Dermis microvascular lymphatic vessel endothelial cell (primary cell): ENCODE measurements at places on chromosomes 12 and 14. TPM values are rescaled to one million over a fixed set of nuclear protein-coding genes. Genes with fewer than 3 reads are reported as not detected.

DNA sequence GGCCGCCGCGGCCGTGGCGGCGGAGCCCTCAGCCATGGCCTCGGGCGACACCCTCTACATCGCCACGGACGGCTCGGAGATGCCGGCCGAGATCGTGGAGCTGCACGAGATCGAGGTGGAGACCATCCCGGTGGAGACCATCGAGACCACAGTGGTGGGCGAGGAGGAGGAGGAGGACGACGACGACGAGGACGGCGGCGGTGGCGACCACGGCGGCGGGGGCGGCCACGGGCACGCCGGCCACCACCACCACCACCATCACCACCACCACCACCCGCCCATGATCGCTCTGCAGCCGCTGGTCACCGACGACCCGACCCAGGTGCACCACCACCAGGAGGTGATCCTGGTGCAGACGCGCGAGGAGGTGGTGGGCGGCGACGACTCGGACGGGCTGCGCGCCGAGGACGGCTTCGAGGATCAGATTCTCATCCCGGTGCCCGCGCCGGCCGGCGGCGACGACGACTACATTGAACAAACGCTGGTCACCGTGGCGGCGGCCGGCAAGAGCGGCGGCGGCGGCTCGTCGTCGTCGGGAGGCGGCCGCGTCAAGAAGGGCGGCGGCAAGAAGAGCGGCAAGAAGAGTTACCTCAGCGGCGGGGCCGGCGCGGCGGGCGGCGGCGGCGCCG is 381 bp downstream of the YY1 start:
- no peak for DNase-seq

DNA sequence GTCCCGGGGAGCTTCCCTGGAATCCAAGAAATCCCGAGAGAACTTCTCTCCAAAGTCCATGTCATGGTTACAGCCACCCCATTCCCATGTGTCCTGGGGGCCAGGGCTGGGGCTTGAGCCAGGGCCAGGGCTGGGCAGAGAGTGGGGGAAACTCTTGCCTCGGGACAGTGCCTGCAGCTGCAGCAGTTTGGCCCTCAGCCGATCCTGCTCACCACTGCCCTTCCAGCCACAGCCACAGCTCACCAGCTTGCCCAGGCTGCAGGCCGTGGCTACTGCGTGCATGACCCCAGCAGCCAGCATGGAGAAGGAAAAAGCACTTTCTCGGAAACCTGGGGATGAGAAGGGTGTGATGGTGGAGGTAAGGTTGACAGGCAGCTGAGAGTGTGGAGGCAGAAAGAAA is 3.5 kb downstream of the WNT10B start:
- no peak for DNase-seq

DNA sequence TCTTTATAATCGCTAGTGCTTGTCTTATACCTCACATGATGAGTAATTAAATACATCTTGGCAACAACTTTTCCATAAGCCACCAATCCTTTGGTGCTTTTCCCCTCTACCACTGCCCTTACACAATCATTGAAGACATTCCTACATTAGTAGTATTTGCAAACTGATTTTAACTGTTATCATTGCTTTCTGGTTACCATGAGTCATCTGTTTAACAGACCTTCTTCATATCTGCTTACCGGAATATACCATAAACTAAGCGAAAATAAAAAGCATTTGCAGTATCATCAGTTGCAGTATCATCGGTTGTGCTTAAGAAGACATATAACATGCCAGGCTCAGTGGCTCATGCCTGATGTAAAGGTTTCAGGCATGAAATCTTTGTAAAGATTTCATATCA is 54.8 kb upstream of the PLEKHA5 start:
- DNase-seq = no peak

The PTHLH gene
- total RNA-seq = under 0.01 TPM in 1 of 2 replicates, not detected in the other

GRCh38 chr12:66176105-66176900 is 6.5 kb upstream of the TMBIM4 start:
- no peak for DNase-seq
